Activated CD4-positive, alpha-beta T cell treated with anti-CD3 and anti-CD28 coated beads for 36 hours (primary cell): ENCODE measurements at places on chromosomes 1 and 21.
A peak's percentile ranks its signal among the peaks of the same experiment; 100 is the strongest.

- DNase-seq, result no peak
- no peak overlapping the region for H3K4me3 ChIP-seq
- H3K4me1 ChIP-seq, result no peaks in the 10 kb centered on the region
- peaks cover 9% of the 10 kb centered on the region for H3K36me3 ChIP-seq
- H3K27ac ChIP-seq, result no peak overlapping the region
- H3K27me3 ChIP-seq, result no peaks in the 10 kb centered on the region
Observed at GRCh38 chr1:173176246-173176645, 30.9 kb downstream of the TNFSF4 start.

GRCh38 chr1:92790081-92790480 is 5.2 kb upstream of the EVI5 start:
- H3K36me3 ChIP-seq, result no peaks in the 10 kb centered on the region
- no peak for DNase-seq
- H3K4me1 ChIP-seq, result peaks cover 7% of the 10 kb centered on the region
- H3K27ac ChIP-seq, result no peak overlapping the region

- no peaks in the 10 kb centered on the region for H3K36me3 ChIP-seq
- H3K27ac ChIP-seq, result no peak overlapping the region
- H3K4me3 ChIP-seq, result no peak overlapping the region
- peaks cover 2% of the 10 kb centered on the region for H3K27me3 ChIP-seq
- DNase-seq, result no peak
Observed at GRCh38 chr21:29582855-29583254, 284.1 kb downstream of the BACH1 start.

DNA sequence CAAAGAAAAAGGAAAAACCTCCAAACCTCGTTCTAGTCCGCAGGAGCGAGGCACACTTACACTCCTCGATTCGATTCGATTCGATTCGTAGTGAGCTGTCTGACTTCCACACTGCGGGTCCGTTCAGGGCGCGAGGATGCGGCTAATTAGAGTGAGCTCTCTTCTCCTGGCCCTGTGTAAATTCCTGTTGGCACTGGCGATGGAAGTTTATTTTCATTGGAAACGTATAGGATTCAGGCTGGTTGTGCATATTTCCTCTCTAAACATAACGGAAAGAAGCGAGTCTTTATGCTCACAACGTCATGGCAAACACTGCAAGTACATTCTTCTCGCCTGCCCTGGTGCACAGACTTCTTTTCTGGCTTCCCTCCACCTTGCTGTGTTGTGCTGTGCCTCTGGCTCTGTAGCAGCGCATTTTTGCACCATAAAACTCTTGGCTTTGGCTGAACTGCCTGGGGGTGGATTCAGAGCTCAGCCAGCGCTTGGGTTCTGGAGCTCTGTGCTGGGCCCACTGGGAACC is 2.7 kb downstream of the HUNK start:
- H3K27me3 ChIP-seq, result peaks cover 44% of the 10 kb centered on the region
- no peaks in the 10 kb centered on the region for H3K36me3 ChIP-seq
- no peak overlapping the region for H3K27ac ChIP-seq
- no peak for DNase-seq
- peaks cover 6% of the 10 kb centered on the region for H3K4me1 ChIP-seq

- peaks cover 7% of the 10 kb centered on the region for H3K36me3 ChIP-seq
- no peak overlapping the region for H3K4me3 ChIP-seq
- H3K4me1 ChIP-seq, result peaks cover 4% of the 10 kb centered on the region
- no peaks in the 10 kb centered on the region for H3K27me3 ChIP-seq
Observed at GRCh38 chr1:113519556-113519955, 129.2 kb downstream of the MAGI3 start.

- H3K27ac ChIP-seq, result no peak overlapping the region
- no peaks in the 10 kb centered on the region for H3K4me1 ChIP-seq
- DNase-seq, result no peak
- no peaks in the 10 kb centered on the region for H3K36me3 ChIP-seq
- no peaks in the 10 kb centered on the region for H3K27me3 ChIP-seq
Observed at GRCh38 chr1:220943319-220943996, 64.2 kb downstream of the HLX start.

DNA sequence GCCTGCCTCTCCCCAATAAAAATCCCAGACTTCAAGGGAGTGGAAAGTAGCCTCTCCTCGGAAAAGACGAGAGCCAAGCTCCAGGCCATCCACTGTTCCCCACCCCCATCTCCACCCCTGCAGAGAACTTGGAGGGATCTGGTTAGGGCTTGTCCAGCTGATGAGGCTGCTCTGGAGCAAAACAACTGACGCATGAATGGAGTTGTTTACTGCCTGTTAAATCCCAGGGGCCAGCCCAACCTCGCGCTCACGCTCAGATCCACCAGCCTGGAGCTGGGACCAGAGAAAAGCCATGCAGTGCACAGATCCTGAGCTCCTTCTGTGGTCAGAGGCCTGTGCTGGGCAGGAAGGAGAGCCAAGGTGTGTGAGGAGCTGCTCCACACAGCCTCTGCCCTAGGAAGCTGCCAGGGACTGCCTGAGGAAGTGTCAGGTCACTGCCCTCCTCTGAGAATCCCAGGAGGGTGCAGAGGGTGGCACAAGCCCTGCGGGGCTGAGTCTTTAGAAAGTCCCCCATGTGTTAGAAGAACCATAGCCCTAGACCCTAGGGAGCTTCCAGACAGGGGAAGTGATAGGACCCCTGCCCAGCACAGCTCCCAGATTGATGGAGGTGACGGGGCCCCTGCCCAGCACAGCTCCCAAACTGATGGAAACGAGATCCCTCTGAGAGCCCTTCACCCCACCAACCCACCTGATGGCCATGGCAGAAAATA is 109.0 kb upstream of the IPO9 start:
- H3K36me3 ChIP-seq, result no peaks in the 10 kb centered on the region
- H3K27ac ChIP-seq, result no peak overlapping the region
- DNase-seq, result no peak
- H3K27me3 ChIP-seq, result peaks cover 2% of the 10 kb centered on the region

DNA sequence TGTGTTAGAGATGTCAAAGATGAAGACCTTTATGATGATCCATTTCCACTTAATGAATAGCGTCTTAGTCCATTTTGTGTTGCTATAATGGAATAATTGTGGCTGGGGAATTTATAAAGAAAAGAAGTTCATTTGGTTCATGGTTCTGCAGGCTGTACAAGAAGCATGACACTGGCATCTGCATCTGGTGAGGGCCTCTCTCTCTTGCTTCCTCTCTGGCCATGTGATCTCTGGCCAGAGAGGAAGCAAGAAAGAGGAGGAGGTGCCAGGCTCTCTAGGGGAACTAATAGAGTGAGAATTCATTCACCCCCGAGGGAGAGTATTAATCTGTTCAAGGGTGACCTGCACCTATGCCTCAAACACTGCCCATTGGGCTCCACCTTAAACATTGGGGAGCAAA is 242.8 kb downstream of the DISC1 start:
- no peak for DNase-seq
- no peak overlapping the region for H3K4me3 ChIP-seq
- H3K27me3 ChIP-seq, result no peaks in the 10 kb centered on the region
- no peak overlapping the region for H3K27ac ChIP-seq

DNA sequence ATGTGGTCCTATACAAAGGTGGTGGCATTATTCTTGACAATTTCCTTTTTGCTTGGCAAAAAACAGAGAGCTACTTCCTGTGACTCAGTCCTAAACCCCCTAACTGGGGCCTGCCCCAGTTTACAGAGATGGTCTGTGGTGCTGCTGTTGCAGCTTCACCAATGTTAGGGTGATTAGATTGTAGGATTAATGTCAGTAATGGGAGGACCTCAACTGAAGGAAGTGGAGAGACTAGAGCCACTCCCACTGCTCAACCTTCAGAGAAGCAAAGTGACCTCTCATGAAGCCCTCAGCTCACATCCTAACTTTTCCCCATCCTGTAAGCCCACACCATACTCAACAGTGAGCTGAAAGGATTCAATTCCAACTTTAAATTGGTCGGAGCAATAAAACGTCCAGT is 3.6 kb downstream of the S100A6 start:
- H3K4me3 ChIP-seq, result peak overlapping the region; percentile 89
- DNase-seq, result peak; percentile 76
- peaks cover 55% of the 10 kb centered on the region for H3K4me1 ChIP-seq
- H3K27ac ChIP-seq, result peak overlapping the region; percentile 94

GRCh38 chr1:153698020-153698922 is 19.8 kb downstream of the NPR1 start:
- peaks cover 3% of the 10 kb centered on the region for H3K27me3 ChIP-seq
- H3K4me3 ChIP-seq, result no peak overlapping the region
- no peaks in the 10 kb centered on the region for H3K36me3 ChIP-seq
- H3K27ac ChIP-seq, result no peak overlapping the region
- H3K4me1 ChIP-seq, result no peaks in the 10 kb centered on the region

GRCh38 chr1:115506924-115507589 is 134.7 kb upstream of the VANGL1 start:
- peaks cover 8% of the 10 kb centered on the region for H3K27me3 ChIP-seq
- peaks cover under 1% of the 10 kb centered on the region for H3K4me1 ChIP-seq
- DNase-seq, result no peak
- no peak overlapping the region for H3K4me3 ChIP-seq

DNA sequence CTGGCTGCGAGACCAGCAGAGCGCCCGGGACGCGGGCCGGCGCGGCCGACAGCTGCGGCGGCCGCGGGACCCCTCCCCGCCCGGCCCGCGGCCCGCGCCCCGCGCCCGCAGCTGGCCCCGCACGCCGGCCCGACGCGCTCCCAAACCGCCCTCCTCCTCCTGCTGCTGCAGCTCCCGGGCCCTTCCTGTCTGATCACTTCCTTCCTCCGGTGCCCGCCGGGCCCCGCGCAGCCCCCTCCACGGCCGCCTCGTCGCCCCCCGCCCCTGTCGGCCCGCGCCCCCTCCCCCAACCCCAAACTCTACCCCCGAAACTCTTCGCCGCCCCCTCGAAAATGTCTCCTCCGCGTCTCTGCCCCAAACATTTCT is 594 bp downstream of the LUZP1 start:
- H3K27me3 ChIP-seq, result no peaks in the 10 kb centered on the region
- DNase-seq, result peak; percentile 52
- H3K4me3 ChIP-seq, result peak overlapping the region; percentile 97
- peaks cover 27% of the 10 kb centered on the region for H3K4me1 ChIP-seq
- peak overlapping the region; percentile 86 for H3K27ac ChIP-seq
- no peaks in the 10 kb centered on the region for H3K36me3 ChIP-seq

DNA sequence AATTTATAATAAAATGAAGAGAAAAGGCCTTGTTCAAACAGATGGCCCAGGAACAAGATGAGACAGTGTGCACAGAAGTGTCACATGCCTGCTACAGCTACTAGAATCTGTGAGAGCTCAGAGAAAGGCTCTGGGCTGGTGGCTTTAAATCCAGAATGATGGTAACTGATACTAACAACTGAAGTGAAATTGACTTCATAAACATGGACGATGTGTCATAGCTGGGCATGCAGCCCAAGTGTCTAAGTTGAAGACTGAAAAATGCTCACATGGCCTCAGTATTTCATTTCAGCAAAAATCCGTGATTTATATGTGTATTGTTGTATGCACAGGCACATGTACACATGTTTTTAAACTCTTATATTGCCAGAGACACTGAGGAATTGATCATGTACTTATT is 208.3 kb upstream of the RUNX1 start:
- no peak overlapping the region for H3K27ac ChIP-seq
- H3K4me1 ChIP-seq, result peaks cover 27% of the 10 kb centered on the region
- no peak overlapping the region for H3K4me3 ChIP-seq
- H3K36me3 ChIP-seq, result no peaks in the 10 kb centered on the region
- H3K27me3 ChIP-seq, result peaks cover 5% of the 10 kb centered on the region

DNA sequence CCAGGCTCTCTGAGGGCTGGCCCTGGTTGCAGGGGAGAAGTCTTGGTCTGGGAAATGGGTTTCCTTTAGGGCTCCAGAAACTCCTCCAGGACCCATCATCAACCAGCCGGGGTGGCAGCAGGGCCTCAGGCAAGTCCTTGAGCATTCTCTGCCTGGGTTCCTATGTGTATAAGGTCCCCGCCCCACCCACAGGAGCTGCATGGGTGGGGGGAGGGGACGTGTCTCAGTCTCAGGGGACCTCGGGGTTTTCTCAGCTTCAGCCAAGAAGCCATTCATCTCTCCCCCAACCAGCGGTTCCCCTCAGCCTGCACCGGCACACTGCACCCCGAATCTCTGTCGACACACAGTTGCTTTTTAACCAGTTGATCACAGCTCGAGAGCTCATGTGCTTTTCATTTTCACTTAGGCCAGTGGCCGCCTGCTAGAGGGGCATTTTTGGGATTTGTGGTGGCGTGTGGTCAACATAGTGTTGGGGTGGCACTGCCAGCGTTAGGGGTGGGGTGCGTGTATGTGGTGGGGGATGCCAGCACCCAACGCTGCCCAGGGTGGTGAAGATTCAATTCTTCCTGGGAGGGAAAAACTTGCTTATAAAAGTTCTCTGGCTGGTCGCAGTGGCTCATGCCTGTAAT is 6.5 kb downstream of the RUNX3 start:
- peaks cover 80% of the 10 kb centered on the region for H3K4me1 ChIP-seq
- DNase-seq, result peak; percentile 50
- peaks cover 92% of the 10 kb centered on the region for H3K36me3 ChIP-seq
- H3K27me3 ChIP-seq, result no peaks in the 10 kb centered on the region
- peak overlapping the region; percentile 86 for H3K27ac ChIP-seq

- H3K4me1 ChIP-seq, result peaks cover 30% of the 10 kb centered on the region
- H3K4me3 ChIP-seq, result no peak overlapping the region
- DNase-seq, result peak; percentile 83
Observed at GRCh38 chr1:40232444-40232843, 15.3 kb upstream of the TMCO2 start.

DNA sequence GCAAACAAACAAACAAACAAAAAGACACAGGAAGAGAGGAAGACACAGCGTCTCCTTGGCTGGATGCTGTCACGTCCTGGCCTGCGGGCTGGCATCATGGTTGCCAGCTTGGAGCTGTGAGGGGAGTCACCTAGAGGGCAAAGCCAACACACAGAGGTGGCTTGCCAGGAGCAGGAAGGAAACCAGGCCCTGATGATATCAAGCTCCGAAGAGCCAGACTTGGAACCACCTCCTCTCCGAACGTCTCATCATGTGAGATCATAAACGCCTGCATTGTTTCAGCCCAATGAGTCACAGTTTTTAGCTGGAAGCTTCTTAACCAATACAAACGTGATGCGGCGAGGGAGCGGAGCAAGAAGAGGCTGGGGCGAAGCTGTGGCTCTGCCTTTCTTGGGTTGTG is 8.7 kb downstream of the PLA2G2D start:
- peaks cover 8% of the 10 kb centered on the region for H3K27me3 ChIP-seq
- H3K27ac ChIP-seq, result no peak overlapping the region
- H3K4me1 ChIP-seq, result no peaks in the 10 kb centered on the region
- no peaks in the 10 kb centered on the region for H3K36me3 ChIP-seq
- DNase-seq, result no peak
